ENCODE measurements at places on chromosomes 1 and 21.

DNA sequence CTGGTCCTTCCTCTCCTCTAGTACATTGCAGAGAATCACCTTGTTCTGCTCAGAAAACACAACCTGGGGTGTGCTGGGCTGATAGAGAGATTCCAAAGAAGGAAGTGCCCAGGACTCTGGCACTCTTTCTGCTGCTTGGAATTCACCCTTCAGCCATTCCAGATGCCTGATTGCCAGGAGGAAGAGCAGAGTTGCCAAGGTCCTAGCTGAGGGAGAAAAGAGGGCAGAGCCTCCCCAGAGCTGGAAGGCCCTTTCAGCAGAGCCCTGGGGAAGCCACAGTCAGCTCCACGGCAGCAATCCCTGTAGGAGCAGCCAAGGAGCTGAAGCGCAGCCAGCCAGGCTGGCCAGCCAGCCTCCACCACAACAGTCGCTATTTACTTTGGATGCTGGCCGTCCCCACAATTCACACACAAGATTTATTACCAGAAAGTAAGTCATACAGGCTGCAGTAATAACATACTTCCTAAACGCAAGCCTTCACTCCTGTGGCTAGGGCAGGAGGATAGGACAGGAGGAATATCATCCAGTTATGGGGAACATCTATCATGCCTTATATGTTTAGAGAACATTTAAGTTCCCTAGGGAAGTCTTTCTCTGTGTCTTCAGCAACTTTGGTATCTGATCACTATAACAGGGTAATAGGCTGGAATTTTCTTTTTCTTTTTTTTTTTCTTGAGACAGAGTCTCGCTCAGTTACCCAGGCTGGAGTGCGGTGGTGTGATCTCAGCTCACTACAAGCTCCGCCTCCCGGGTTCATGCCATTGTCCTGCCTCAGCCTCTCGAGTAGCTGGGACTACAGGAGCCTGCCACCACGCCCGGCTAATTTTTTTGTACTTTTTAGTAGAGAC lies 36.6 kb upstream of the SLC44A3 start:
- DNase-seq: no peak

- no peak for DNase-seq
Observed at GRCh38 chr1:186050360-186050759, 316.2 kb downstream of the HMCN1 start.

- DNase-seq: no peak
Observed at GRCh38 chr1:109091839-109092193, 1.3 kb downstream of the TMEM167B start.

DNA sequence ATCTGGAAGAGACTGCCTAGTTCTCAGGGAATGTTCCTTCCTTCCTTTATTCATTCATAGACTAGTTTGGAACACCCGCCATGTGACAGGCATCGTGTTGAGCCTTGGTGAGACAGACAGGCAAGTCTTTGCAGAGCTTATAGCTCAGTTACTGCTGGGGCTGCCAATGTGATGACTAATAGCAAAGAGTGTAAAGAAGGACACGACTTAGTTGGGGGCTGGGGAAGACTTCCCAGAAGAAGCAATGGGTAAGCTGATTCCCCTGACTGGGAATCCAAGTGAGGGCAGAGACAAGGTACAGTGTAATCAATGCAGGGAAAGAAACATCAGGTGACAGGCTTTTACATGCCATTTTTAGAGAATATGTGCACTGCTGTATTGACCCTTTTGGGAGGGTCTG lies 51.2 kb downstream of the TENT5C start:
- DNase-seq: no peak

- no peak for DNase-seq
Observed at GRCh38 chr1:64235181-64235580, 31.8 kb downstream of the UBE2U start.

- DNase-seq: no peak
Observed at GRCh38 chr1:92536980-92537884, 50.5 kb upstream of the GFI1 start.

- no peak for DNase-seq
Observed at GRCh38 chr1:31259746-31260145, 20.1 kb upstream of the NKAIN1 start.

All from activated CD8-positive, alpha-beta memory T cell treated with anti-CD3 and anti-CD28 coated beads for 1 hour (primary cell).